Tongue (tissue), 3 donors: ENCODE measurements at places on chromosomes 4 and X.

GRCh38 chr4:78083035-78083434, 25.9 kb downstream of the FRAS1 start:
- DNase-seq = no peak

- no peak for DNase-seq
These were observed 311.4 kb downstream of the EPHA5 start for GRCh38 chr4:65358914-65359313.

- no peak for DNase-seq
These were observed 281.5 kb upstream of the DKK2 start for GRCh38 chr4:107317611-107318010.

GRCh38 chrX:19799319-19800182, 87.8 kb downstream of the SH3KBP1 start:
- peak; percentile 58 for DNase-seq

DNA sequence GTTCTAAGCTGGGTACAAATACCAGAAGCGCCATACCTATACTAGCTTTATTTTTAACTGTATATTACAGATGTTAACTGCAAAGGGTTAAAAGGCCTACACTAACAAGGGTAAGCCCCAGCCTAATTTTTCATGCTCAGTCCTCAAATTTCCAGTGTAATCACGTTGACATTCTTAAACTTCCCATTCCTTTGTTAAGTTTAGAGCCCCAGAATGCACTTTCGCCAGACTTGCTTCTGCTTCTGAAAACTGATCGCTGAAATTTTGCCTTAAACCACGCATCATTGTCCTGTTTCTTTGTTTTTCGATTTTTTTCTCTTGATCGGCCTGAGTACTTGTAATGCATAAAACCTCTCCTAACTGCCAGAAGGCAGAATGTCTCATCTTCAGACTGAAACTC, 2141.9 kb upstream of the AGA start:
- DNase-seq = peak; percentile 39

DNA sequence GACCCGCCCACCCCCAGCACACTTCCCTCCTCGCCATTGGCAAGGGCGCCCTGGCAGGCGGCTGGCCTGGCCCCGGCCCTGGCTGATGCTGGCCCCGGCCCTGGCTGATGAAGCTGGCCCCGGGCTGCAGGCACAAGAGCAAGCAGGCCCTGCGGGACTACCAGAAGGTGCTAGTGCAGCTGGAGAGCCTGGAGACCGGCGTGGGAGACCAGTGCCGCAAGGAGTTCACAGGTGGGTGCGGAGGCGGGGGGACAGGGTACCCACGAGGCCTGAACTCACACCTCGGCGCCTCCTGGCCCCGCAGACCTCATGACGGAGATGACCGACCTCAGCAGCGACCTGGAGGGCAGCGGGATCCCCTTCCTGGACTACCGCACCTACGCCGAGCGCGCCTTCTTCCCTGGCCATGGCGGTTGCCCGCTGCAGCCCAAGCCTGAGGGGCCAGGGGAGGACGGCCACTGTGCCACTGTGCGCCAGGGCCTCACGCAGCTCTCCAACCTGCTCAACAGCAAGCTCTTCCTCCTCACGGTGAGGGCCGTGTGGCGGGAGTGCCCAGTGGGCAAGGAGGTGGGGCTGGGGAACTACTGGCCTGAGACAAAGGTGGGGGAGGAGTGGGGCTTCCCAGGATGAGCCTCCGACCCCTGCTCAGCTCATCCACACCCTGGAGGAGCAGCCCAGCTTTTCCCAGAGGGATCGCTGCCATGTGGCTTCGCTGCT, 6.1 kb upstream of the SRPK3 start:
- no peak for DNase-seq

- DNase-seq = no peak
These were observed 4.4 kb upstream of the SRPX start for GRCh38 chrX:38225093-38225492.

- no peak for DNase-seq
These were observed 40.3 kb upstream of the NFXL1 start for GRCh38 chr4:47954677-47955076.

GRCh38 chrX:150768580-150769190, 75.5 kb downstream of the MTMR1 start:
- DNase-seq = no peak

DNA sequence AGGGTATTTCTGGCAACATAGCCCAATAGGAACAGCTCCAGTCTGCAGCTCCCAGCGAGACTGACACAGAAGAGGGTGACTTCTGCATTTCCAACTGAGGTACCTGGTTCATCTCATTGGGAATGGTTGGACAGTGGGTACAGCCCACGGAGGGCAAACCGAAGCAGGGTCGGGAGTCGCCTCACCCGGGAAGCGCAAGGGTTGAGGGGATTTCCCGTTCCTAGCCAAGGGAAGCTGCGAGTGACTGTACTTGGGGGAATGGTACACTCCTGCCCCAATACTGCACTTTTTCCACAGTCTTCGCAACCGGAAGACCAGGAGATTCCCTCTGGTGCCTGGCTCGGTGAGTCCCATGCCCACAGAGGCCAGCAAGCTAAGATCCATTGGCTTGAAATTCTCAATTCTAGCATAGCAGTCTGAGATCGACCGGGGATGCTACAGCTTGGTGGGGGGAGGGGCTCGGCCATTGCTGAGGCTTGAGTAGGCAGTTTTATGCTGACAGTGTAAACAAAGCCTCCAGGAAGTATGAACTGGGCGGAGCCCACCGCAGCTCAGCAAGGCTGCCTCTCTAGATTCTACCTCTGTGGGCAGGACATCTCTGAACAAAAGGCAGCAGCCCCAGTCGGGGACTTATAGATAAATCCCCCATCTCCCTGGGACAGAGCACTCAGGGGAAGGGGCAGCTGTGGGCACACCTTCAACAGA, 14.0 kb upstream of the ADAD1 start:
- no peak for DNase-seq

- no peak for DNase-seq
These were observed 171.1 kb downstream of the PDGFC start for GRCh38 chr4:156800463-156800862.

GRCh38 chr4:113837397-113837796, 75.9 kb upstream of the CAMK2D start:
- no peak for DNase-seq

DNA sequence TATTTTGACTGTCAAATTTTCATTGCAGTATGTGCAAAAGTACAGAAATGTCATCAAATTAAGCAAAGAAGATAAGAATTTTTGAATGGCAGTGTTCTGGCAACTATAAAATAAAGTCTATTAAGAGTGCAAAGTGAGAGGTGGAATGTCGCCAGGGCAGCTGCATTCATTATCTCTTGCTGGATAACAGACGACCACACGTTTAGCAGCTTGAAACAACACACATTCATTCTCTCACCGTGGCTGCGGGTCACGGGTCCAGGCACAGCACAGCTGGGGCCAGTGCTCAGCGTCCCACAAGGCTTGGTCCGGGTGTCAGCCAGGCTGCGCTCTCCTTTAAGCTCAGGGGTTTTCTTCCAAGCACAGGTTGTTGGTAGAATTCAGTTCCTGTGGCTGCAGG, 113.9 kb downstream of the GPR143 start:
- no peak for DNase-seq

- no peak for DNase-seq
These were observed 1.2 kb upstream of the IDS start for GRCh38 chrX:149506349-149506748.

GRCh38 chrX:63765712-63766111, 19.3 kb downstream of the ARHGEF9 start:
- DNase-seq = no peak

GRCh38 chrX:106702636-106703035, 23.9 kb upstream of the RNF128 start:
- no peak for DNase-seq

GRCh38 chr4:88158489-88159228, at the start of gene ABCG2:
TSS of gene ABCG2 (minus strand) at chr4:88158639. CDS start at chr4:88139995, 18,644 bp downstream.
- peak; percentile 48 for DNase-seq

GRCh38 chr4:122532766-122533165, 76.2 kb upstream of the IL2 start:
- DNase-seq = no peak

- no peak for DNase-seq
These were observed 2.2 kb downstream of the TREX2 start for GRCh38 chrX:153443476-153444332.

- peak; percentile 7 for DNase-seq
These were observed 150.3 kb downstream of the FBXW7 start for GRCh38 chr4:152385551-152385950.

GRCh38 chrX:105219454-105220401, 766 bp downstream of the TEX13A start:
- DNase-seq = no peak

DNA sequence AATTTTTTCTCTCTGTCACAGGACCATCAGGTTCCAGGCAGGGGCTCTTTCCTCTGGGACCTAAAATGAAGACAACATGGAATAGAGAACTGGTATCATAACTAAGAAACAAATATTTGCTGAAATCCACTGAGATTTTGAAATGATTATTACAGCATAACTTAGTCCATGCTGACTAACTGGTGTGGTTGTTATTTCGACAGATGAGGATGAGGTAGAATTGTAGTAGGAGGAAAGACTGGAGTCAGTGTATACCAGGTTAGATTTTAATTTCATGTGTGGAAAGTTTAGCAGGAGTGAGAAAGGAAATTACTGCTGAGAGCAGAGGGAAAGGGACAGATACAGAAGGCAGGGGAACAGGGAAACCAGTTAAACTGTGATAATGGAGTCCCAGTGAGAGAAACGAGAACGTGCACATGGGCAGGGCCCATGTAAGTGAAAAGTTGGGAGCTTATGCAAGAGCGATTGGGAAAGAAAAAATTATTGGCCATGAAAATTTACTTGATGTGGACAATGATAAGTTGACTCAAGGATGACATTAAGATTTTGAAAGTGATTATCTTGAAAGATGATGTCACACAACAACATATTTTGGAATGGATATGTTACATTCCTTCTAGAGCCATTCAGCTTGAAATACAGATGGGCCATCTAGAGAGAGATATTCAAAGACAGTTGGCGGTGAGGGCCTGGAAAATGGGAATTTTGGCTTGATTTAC, 98.7 kb upstream of the DDIT4L start:
- DNase-seq = no peak

DNA sequence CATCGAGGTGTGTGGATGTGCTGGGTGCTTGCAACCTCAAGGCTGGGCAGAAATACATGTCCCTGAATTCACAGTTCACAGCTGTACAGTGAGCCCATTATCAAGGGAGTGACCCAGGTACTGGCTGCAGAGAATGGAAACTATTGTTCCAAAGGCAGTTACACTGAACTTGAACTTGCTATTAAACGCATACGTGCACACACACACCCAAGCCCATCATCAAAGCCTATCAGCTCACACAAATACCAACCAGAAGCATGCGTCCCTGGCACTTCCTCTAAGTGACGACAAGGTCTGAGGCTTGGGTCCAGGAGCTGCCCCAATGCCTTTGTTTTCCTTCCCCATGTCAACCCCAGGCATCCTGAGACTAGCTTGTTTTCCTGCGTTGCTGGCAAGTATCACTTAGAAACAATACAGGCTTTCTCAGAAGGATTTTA, 88.6 kb downstream of the IRF2 start:
- no peak for DNase-seq
